ENCODE measurements at places on chromosomes 7 and 10.

DNA sequence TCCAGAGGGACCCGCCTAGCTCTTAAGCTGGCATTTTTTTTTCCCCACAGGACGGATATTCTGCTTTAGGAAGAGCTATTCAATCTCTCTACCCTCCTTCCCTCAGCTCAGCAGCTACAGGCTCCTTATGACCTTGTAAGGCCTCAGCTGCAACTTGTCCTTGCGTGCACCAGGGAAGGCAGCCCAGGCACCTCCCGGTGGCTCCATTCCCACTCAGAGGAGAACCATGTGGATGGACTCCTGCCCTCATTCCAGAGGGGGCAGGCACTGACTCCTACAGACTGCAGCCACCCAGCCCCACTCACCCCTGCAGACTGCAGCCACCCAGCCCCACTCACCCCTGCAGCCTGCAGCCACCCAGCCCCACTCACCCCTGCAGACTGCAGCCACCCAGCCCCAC lies 73.7 kb downstream of the ITIH5 start:
- no peak for DNase-seq

- DNase-seq = no peak
Observed at GRCh38 chr7:67894746-67895145, 898.1 kb downstream of the TYW1 start.

DNA sequence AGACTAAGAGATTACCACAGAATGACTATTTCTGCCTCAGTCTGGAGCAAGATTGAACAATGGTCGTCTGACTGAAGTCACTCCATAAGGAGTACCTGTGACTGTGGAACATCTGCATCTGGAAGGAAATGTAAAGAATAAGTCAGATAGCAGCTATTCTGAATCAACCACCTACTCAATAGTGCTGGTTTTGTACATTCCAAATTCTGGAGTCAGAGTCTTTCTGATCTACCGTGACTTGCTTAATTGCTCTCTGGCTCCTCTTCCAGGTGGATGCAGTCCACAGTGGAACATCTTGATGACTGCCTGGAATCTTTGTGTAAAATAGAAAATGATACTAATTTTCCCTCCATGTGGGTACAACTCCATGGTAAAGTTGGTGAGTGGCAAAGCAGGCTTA lies 156.3 kb upstream of the SEMA3C start:
- DNase-seq = no peak

DNA sequence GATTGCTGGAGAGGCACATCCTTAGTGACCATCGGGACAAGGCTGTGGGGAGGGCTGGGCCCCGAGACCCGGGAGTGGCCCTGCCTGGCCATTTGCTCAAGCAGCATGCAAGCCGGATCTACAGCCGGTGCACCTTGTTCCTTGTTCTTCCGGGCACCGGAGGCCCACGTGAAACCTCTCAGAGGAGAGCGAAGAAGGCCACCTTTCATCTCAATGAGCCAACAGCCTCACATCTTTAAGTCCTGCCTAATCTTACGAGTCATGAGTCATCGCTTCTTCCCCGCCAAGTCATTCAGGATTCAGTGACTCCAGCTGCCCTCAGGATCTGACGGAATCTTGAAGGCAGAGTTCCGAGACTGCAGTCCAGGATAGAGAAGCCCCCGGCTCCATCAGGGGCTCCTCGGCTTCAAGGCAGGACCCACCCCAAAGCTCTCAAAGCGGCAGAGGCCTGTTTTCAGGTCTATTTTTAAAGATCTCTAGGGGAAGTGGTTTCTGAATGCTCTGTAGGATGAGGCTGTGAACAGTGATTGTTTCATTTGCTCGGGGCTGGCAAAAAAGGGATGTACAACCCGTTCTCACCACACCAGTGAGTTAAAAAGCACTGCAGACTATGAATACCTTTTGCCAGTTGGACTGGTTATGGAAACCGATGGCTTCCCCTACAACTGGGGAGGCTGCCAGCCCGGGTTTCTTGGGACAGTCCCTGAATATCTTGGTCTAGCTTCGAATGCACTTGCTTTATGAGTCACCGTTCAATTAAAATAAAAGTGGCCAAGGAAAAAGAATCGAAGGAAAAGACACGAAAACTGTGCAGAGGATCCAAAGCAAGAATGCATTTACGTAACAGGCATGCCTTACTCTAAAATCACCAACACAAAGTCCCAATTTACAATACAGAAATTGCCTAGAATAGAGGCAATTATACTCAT lies 57.2 kb upstream of the ECHDC3 start:
- DNase-seq = peak; percentile 60
